ENCODE measurements at places on chromosomes 16 and 17.

DNA sequence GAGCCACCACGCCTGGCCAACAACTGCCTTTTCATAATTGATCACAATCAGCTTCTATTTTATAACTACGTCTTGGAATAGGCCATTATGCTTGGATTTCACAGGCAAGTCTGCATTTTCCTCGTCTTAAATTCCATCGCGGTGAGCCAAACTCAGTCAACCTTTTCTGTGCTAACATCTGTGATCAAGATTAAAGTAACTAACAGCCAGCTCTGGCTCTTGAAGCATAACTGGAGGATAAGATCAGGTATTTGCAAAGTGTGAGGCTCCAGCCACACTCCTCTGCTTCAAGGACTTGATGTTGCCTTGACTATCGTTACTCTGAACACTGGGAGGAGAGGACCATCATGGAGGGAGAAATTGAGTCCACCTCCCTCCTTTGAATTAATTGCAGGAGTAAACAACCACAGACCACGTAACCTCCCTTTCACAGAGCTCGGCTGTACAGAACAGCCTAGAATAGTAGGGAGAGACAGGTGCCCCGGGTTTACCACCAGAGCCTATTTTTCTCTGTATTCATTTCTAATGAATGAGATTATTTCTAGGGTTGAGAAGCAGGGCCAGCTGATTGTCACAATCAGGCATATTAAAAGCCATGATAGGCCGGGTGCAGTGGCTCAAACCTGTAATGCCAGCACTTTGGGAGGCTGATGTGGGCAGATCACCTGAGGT lies 143.0 kb downstream of the XYLT1 start:
- DNase-seq = no peak

DNA sequence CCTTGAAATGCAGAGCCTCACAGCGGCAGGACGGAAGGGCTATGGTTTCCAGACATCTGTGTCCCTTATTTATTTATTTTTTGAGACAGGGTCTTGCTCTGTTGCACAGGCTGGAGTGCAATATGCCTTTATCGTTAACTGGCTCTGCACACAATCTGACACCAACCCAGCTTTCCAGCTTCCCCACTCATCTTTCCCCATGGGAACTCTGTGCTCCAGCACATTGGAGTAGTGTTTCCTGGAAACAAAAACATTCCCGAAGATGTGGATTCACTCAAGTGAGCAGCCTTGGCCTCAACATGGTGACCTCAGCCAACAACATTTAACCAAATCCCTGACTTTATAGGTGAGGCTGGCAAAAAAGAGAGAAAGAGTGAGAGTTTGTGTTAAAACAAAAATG lies 307.1 kb downstream of the TMEM114 start:
- no peak for DNase-seq

DNA sequence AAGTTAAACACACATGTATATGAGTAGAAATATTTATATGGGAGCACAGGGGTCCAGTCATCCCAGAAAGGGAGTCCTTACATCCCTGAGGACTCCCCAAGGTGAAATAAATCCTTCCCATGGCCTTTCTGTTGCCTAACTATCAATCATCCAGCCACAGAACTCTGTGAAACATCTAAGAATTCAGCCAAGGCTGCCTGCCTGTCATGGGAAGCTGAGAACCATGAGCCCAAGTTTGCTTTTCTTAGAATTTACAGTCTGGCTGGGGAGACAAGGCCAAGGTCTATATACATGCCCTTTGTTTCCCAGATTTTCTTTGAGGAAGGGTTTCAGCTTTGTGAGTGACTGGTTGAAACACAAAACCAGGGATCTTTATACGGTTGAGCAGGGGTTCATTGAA lies 15.8 kb downstream of the MYL4 start:
- no peak for DNase-seq

DNA sequence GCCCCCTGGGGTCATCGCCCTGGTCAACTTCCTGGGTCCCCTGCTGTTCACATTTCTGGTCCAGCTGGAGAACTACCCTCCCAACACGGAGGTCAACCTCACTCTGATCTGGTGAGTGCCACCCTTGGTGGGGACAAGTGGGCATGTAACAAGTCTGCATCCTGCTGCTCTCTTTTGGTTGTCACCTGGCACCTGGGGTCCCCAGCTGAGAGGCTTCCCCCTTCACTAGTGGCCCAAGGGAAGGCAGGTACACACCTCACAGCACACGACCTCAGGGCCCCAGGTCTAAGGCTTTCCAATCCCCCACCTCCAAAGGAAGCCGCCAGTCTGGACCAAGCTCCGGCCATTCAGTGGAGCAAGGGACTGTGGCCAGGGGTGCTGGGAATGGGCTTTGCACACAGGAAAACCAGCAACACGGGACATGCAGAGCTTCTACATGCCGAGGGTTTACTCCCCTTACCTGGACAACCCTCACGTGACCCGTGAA lies 4.4 kb downstream of the TMC8 start:
- no peak for DNase-seq

DNA sequence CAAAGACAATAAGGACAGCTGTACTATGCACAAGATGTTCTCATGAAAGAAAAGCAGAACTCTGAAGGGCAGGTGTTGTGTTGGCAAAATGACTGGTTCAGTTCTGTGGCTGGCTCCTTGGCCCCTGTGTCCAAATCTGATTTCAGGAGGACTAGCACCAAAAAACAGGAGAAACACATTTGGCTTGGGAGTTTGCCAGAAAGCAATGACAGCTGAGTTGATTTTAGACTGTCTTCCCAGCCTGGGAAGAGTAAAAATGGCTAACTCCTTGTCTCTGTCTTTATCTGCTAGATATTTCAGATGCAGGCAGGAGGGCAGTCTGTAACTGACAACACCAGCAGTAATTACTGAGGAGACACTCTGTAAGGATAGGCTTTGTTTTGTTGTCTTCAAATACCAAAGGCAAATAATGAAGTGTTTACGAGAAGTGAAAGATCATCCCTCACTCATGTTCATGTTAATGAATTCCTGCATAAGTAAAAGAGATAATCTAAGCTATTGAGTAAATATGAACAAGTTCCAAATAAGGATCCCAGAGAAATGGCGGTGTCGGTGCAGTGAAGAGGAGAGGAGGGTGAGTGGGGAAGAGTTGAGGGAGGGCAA lies 989.0 kb downstream of the CDH11 start:
- no peak for DNase-seq

GRCh38 chr16:87461466-87461991 lies 31.3 kb downstream of the ZCCHC14 start:
- DNase-seq = no peak

DNA sequence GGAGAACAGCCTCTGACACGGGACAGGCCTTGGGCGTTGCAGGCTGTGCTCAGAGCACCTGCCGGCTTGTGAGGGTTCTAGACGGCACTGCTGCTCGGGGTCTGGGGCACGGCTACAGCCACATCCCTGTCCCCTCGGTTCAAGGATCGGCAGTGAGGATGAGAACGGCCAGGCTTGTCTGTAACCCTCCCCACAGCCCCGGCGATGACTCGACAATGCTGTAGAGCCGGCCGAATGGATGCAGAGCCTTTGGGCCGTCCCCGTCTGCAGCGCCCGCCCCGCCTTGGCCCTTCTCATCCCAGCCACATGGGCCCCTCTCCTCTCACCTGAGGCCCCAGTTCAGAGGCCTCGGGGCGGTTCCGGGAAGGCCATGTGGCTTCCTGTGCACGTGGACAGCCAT lies 49.0 kb upstream of the METRNL start:
- DNase-seq = no peak

DNA sequence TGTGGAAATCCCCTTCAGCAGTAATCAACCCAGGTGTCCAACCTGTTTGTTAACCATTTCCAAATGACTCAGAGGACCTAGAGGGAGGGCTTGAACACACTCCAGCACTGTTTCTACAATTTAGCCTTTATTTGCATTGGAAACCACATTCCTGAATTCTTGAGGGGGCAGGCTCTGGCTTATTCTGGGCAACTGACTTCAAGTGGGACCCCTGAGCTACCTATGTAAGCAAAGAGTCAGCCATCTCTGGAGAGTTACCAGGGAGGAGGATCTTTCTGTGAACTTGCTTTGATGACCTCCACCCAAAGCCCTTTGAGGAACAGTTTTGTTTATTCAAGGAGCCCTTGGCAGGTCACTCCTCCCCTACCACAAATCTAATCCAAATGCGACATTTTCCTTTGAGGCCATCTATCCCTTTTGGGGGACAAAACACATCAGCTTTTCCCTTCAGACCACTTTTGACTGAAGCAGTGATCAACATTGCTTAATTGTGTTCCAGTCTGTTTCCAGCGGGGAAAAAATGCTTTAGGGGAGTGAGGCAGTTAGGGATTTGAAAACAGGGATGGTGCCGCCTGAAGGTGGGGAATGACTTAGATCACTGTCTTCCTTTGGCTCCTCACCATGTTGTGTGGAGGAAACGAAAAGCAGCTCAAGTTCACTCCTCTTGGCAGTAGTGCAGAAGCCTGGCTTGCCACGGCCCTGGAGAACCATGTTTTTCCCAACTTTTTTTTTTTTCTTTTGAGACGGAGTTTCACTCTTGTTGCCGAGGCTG lies 46.2 kb downstream of the TUBD1 start:
- no peak for DNase-seq

- no peak for DNase-seq
Measured at GRCh38 chr17:27989046-27989445, 53.4 kb upstream of the NLK start.

GRCh38 chr17:40984226-40984625 lies at the start of gene KRT40:
KRT40 (minus strand) TSS chr17:40984326; CDS start chr17:40984273, 53 bp downstream.
- DNase-seq = no peak

DNA sequence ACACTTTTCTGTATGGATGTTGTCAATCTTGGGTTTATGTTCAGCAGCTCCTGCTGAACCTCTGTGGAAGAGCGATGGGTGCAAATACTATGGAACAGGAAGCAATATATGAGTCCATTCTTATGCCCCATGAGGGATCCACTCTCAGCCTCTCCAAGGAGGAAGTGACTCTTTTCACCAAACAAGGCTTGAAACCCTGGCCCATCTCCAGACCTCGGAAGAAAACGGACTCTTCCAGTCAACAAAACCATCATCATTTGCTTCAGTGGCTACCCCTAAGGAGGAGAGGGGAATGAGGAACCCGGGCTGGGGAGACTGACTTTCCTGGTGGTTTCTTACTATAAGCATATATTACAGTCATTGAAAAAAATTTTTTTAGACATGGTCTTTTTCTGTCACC lies 206.2 kb downstream of the AXIN2 start:
- DNase-seq = no peak

Measured in stimulated activated CD4-positive, alpha-beta T cell treated with anti-CD3 and anti-CD28 coated beads, Interleukin-1b, Interleukin-23, amount 100 ng/mL, for 4 hours (primary cell).